Right lung (tissue), 10 donors: ENCODE measurements at places on chromosomes 12 and 14. TPM values are rescaled to one million over a fixed set of nuclear protein-coding genes. Genes with fewer than 3 reads are reported as not detected.

DNA sequence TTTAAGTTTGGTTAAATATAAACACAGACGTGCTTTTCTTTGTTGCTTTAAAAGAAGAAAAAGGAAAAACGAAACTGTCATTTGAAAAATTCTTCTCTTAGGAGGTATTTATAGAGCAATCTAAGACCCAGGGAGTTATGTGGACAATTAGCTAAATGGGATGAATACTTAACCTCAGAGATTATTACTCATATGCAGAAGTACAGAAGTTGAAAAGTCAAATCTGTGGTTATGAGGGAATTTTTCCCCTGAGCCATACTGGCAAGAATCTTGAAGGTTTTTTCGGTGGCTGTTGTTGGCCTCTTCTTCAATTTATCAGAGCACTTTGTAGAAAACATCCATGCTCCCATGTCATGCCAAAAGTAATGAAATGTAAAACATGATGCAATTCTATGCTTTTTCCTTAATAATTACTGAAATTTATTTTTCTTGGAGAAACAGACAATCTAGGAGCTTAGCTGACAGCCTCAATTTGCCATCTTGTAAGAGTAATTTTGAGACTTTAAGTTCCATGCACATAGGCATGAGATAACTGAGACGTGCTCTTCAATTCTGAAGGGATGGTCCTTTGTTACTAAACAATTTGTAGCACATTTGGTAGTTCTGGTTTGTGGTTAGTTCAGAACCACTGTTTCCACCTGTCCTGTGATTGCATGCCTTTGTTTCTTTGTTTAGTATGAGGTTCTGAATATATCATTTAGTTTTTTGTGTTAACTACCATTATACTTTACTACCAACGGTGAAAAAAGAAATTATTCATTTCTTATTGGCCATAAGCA, 126.6 kb downstream of the BCAT1 start:
- no peak for DNase-seq

DNA sequence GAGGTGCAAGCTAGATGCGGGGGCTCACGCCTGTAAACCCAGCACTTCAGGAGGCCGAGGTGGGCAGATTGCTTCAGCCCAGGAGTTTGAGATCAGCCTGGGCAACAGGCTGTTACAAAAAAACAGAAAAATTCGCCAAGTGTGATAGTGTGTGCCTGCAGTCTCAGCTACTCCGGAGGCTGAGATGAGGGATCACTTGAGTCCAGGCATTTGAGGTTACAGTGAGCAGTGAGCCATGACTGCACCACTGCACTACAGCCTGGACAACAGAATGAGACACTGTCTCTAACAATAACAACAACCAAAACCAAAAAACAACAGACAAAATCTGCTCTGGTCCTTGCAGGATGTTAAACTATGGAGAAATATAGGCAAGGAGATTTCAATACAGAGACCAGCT, 13.9 kb downstream of the BTBD7 start:
- DNase-seq = no peak

CLEC2B gene
- polyA plus RNA-seq = 24.1 TPM

GRCh38 chr12:308511-308910, 45.9 kb upstream of the SLC6A13 start:
- DNase-seq = no peak

DNA sequence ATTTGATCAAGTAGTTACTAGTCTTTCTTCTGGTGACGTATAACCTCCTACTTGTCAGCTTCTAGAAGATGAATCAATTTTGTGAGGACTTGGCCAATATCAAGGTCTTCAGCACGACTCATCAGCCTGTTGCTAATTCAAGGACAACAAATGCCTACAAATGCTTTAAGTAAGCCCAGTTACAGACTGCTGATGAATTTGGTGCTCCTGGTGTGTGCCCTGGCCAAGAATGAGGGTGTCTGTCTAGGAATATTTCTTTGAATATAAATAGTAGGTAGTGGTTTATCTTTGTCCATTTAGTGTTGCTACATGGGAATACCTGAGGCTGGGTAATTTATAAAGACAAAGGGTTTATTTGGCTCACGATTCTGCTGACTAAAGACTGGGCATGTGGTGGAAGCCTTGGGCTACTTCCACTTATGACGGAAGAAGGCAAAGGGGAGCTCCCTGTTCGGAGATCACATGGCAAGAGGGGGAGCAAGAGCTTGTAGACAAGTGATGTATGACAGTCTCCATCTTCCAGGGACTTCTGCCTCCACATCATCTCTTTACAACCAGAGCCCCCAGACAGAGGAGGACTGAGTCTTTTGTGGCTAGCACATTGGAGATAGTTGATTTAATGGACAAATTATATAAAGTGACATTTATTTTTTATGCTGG, 180.2 kb downstream of the CRADD start:
- no peak for DNase-seq

NGB gene
- not detected for polyA plus RNA-seq
